ENCODE measurements at places on chromosomes 7 and 10.
A peak's percentile ranks its signal among the peaks of the same experiment; 100 is the strongest.

DNA sequence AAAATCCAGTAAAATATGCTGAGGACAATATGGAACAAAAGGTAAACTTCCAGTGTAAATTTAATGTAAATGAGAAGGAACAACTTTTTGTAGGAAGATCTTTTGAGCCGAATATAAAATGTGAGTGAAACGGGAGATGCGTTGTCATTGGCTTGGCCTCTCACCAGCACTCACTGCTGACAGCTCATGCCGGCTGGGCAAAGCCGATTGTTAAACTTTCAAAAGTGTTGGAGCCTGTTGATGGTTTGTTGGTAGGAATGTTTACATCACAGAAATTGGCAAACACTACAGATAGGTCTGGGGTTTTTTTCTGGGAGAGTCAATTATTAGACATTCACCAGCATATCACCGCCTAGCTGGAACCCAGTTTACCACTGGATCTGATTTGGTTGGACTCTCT, 6.1 kb downstream of the PSTK start:
- DNase-seq: no peak

DNA sequence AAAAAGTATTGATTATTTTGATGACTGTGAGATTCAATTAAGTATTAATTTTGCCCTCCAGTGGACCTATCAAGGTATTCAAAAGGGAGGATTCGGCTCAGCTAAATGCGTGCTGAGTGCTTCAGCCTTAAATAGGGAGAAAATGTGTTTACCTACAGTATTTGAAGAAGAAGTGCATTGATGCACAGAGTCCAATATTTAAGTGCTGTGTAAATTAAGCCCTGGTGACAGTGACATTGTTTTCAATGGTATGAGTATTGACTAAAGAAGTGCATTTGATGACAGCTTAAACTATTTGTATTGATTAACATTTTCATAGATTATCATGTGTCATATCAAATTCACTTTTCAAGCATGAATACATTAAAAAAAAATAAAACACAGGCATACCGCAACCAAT, 106.6 kb downstream of the POU6F2 start:
- no peak for DNase-seq

GRCh38 chr10:76428551-76429367, 997.3 kb downstream of the LRMDA start:
- DNase-seq: no peak

- DNase-seq: no peak
Observed at GRCh38 chr7:30618961-30619360, 24.3 kb downstream of the GARS1 start.

GRCh38 chr7:111852081-111852480, 289.8 kb upstream of the IMMP2L start:
- DNase-seq: no peak

- no peak for DNase-seq
Observed at GRCh38 chr7:123714296-123715080, 34.3 kb downstream of the WASL start.

GRCh38 chr7:28729281-28729680, 228.8 kb downstream of the TRIL start:
- DNase-seq: no peak

- no peak for DNase-seq
Observed at GRCh38 chr10:132638130-132638515, 100.5 kb downstream of the INPP5A start.

- no peak for DNase-seq
Observed at GRCh38 chr10:24854256-24854655, 98.2 kb downstream of the PRTFDC1 start.

DNA sequence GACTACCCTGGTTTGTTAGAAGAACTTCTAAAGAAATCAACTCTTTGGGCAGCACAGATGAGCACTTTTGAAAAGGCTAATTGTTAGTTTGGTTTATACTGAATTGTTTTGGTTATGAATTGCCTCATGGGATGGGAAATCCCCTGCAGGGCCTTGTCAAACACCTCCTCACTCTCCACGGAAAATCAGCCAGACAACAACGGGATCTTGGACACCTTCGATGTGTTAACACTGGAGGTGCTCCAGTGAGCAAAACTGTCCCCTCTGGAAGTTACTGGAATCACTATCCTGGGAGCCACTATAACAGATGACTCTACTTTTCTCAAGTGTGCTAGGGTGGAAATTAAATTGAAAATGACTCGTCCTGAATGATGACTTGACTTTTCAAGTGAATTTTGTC, 38.7 kb downstream of the CDK6 start:
- no peak for DNase-seq

- no peak for DNase-seq
Observed at GRCh38 chr7:46713868-46714596, 793.0 kb upstream of the IGFBP3 start.

GRCh38 chr10:76242956-76243355, 811.5 kb downstream of the LRMDA start:
- DNase-seq: no peak

DNA sequence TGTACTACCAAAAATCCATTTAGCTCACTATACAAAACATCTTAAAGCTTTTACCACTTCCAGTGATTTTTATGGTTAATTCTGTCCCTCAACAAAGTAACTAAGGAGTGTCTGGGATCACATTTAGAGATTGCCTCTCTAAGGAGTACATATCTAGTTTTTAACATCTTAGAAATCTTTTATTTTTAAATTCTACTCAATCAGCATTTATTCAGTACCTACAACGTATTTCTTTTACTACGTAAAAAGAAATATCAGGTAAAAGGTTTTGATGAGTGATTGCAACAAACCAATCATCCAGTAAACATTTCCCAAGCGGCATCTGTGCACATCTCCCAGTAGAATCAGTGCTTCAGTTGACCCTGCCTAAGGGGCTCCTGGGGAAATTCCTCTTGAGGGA, 31.9 kb downstream of the LAMB1 start:
- no peak for DNase-seq

DNA sequence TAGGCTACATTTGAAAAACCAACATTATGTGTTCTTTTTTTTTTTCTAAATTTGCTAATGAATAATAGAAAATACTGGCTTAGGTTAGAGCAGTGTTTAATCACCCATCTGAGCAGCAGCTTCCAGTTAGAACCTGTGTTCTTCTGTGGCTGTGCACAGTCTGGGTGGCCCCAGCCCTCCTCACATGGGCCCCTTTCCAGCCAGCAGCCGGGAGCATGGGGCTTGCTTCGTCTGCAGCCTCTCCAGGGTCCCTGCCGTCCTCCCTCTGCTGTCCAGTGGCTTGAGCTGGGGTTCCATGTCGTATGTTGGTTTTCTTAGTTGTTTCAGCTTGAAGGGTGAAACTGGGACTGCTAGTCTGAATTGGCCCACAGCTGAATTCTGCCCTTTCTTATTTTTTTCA, 37.3 kb downstream of the BNIP3 start:
- DNase-seq: no peak

GRCh38 chr7:132806834-132807233, 230.6 kb upstream of the PLXNA4 start:
- DNase-seq: no peak

- DNase-seq: no peak
Observed at GRCh38 chr7:70178211-70178610, 579.9 kb downstream of the AUTS2 start.

GRCh38 chr7:16069998-16070397, 351.3 kb downstream of the CRPPA start:
- DNase-seq: no peak

DNA sequence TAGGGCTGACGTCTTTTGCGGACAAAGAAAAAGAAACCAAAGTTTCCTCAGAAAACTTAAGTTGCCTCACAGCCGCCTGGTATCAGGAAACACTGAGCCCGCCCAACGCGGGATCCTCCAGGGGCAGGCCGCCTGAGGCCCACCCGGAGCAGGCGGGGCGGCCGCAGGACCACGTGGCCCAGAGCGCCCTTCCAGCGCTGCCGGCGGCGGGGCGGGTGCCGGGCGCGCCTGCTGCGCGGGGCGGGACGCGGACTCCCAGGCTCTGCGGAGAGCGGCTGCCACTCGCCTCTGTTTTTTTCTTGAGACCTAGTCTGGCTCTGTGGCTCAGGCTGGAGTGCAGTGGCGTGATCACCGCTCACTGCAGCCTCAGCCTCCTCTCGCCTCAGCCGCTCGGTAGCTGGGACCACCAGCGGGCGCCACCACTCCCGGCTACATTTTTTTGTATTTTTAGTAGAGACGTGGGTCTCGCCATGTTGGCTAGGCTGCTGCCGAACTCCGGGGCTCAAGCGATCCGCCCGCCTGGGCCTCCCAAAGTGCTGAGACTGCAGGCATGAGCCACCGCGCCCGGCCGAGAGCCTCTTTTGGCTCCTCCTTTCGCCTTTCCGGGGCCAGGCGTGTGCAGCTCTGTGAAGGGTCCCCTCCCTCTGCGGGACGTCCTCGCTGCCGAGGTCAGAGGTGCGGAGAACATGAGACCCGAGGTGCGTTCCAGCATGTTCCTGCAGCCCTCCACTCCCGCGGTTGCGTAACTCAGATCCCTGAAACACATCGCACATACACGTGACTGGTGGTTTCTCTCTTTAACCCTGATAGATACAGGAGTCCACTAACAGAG, 11.6 kb upstream of the HNRNPF start:
- peak; percentile 59 for DNase-seq

- no peak for DNase-seq
Observed at GRCh38 chr7:50790381-50790780, 7.7 kb upstream of the GRB10 start.

DNA sequence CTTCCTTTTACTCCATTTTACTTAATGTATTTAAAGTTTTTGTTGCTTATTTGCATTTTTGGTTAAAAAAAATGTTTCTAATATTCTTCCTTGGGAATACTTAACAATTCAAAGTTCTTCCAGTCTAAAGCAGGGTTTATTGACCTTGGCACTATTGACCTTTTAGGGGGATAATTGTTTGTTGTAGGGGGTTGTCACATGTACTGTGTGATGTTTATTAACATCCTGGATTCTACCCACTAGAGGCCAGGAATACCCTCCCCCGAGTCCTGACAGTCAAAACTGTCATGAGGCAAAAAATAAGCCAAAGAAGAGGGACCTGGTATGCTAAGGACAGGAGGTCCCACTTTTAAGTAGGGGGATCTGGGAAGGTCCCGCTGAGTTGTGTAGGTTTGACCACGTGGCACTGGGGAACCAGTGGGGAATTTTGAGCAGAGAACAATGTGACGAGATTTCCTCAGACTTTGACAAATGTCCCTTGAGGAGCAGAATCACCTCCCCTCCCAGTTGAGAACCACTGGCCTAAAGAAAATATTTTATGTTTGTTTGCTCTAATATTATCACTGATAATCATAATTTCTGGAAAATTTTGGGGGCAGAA, 178.3 kb upstream of the PRR15 start:
- DNase-seq: no peak

DNA sequence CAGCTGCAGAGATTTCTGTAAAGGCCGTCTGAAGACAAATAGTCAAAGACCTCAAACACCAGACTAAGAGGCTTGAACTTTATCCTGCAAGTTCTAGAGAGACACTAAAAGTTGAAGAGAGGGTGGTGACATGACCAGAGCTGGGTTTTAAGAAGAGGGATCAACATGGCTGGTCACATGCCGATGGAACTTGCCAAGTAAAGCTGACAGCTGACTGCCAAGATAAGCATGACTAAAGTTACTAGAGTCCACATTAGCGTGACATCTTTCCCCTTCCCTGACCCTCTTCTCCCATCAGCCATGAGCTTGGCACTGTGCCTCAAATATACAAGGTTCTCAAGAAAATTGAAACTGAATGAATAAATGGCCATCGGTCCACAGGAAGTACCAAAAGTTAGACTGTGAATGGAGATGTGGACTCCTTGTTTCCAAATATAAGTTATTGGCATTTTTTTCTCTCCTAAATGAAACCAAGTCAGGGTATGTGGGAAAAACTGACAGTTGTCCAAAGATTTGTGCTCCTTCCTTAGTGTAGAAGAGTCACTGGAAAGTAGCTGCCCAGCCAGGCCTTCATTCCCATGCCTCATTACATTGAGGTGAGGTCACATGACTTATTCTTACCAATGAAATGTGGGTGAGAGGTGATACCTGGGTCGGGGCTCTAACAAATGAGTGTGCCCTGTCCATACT, 24.5 kb downstream of the XPNPEP1 start:
- DNase-seq: no peak

- no peak for DNase-seq
Observed at GRCh38 chr7:29335188-29336083, 140.9 kb downstream of the CHN2 start.

DNA sequence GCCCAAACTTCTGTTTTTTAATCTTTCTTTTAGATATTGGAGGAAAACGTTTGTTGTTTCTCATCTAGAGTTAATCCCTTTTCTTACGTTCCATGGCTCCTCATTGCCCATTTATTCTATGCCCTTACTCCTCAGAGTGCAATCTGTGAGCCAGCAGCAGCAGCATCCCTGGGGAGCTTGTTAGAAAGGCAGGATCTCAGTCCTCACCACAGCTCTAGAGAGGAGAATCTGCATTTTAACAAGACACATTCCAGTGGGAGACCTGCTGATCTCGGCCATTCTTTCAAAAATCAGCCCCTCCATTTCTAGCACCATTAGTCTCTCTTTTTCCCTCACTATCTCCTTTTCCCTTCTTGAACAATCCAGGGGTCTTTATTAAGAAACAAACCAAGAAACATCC, 84.4 kb upstream of the NOBOX start:
- no peak for DNase-seq

DNA sequence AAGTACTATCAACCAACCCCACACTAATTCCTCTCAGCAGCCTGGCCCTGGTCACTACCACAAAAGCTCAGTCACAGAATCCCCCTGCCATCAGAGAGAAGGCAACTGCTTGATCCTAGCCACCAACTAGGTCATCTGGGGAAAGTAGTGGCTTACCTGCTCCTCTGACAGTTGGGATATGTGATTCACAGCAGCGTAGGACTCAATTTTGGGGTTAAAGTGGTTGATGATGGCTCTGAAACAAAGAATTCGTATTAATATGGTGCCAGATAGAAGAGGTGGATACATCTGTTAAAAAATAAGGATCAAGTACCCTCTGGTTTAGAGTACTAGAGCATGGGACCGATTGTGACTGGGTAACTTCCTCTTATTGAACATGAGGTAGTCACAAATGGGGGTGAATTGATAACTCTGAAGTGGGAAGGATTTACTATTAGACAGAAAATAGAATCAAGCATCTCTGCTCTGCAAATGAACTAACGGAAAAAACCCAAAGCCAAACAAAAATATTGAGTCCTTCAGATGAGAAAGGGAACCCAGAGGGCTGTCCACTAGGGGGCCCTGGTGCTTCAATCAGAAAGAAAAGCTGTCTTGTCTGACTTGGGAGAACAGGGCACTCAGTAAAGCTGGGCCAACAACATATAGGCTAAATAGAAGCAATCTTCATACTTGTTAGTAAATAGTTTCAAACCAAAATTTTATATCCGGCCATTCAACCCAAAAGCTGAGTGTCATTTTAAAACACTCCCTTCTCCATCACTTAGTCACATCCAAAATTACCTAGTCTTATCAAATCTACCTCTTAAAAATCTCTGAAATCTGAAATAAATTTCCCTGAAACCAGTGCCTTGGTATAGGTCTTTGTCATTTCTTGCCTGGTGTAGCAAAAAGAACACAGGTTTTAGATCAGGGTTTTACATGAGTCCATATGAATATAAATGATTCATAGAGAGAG, 45.9 kb upstream of the KCNIP2 start:
- peak; percentile 9 for DNase-seq

DNA sequence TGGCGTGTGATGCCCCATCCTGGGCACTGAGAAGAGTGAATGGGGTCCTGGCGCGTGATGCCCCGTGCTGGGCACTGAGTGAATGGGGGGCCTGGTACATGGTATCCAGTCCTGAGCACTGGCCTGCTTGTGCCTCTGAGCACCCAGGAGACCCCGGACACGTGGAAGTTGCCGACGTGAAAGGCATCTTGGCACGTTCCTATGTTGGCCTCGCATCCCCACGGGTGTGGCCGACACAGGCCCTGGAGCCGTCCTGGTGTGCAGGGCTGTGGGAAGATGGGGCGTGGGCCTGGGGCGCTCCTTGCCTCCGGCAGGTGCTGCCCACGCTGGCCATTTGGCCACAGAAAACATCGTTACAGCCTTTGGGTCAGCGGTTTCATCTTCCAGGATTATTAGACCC, 35.5 kb downstream of the CFAP46 start:
- DNase-seq: no peak
